NCI-H1436 (cell line): ENCODE measurements at places on chromosomes 3 and 15.

DNA sequence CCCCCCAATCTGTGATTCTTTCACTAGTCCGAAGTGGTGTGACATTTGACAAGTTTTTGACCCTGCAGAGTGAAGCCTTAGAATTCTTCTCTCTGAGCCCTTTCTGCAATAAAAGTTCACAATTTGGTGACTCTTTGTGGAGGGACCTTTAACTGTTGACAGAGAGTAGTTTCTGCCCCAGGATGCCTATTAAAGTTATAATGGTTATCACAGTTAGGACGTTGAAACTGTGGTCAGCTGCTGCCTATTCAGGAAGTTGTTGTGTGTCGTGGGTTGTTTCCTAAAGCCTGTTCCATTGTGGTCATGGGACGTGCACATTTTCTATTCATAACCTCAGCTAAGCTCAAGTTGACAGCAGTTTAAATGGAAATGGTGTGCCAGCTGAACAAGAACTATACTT lies 274.5 kb downstream of the NEK10 start:
- no peak for DNase-seq

- no peak for DNase-seq
These were observed 355.9 kb downstream of the RSL24D1 start for GRCh38 chr15:54840621-54841398.

DNA sequence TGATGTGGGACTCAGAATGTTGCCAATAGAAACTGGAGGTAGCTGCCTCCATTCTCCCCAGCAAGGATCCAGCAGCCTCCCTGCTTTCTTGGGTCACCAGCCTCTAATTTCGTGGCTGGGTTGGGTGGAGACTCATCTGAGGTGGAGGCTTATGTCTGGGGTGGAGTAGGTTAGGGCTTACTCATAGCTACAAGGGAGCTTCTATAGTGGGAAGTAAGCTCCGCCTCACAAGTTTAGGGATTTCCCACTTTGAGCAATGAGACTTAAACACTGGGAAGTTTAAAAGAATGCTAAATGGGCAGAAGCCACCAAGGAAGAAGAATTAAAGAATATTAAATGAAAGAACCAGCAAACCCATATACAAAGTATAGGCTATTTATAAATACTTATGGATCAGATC lies 63.8 kb downstream of the GJD2 start:
- no peak for DNase-seq

GRCh38 chr3:79285380-79285779 lies 482.4 kb downstream of the ROBO1 start:
- DNase-seq: no peak

- no peak for DNase-seq
These were observed 167.9 kb downstream of the DCLK3 start for GRCh38 chr3:36596419-36596818.

- DNase-seq: no peak
These were observed 33.0 kb upstream of the BCL2A1 start for GRCh38 chr15:80003934-80004472.

DNA sequence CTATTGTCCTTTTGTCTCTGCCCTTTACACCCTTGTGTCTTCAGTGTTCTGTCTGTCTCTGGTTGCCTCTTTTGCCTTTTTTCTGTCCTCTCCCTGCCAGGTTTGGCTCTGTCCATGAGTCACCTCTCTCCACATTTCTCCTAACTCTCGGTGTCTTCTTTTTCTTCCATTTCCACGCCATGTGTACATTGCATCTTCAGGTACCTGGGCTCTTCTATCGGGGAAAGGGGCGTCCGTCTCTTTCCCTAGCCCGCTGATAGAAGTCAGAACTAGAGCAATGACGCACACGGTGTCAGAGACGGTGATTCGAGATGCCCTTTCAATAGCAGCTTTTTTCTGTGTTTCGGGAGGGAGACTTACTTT lies 641 bp downstream of the OPA1 start:
- DNase-seq: peak; percentile 6

GRCh38 chr3:136184703-136185102 lies 11.4 kb downstream of the MSL2 start:
- DNase-seq: no peak

DNA sequence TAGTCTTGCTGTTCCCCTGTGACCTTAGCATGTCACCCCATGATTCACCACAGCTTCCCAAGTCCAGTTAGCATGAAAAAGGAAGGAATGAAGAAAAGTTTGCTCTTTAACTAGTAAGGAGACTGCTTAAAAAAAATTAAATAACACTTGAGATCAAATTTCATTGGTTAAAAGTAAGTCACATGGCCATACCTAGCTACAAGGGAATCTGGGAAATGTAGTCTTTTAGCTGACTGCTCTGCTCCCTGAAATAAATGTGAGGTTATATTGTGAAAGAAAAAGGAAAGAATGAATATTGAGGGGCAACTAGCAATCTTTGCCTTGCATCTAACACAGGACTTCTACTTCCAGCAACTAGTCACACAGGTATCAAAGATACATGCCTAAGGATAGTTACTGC lies 84.7 kb upstream of the LRRN1 start:
- no peak for DNase-seq

DNA sequence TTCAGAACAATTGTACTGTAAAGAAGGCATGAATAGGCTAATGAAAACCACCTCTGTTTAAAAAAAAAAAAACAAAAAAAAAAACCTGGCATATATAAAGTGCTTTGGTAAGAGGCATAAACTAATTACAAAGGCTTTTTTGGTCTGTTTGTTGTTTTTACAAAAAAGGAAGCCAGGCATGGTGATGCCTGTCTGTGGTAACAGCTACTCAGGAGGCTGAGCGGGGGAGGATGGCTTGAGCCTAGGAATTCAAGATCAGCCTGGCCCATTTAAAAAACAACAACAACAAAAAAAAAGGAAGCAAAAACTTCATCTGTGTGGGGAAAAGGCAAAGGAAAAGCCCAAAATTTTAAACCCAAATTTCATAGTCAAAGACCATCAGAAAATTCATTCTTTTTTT lies 47.0 kb downstream of the OSBPL10 start:
- no peak for DNase-seq

DNA sequence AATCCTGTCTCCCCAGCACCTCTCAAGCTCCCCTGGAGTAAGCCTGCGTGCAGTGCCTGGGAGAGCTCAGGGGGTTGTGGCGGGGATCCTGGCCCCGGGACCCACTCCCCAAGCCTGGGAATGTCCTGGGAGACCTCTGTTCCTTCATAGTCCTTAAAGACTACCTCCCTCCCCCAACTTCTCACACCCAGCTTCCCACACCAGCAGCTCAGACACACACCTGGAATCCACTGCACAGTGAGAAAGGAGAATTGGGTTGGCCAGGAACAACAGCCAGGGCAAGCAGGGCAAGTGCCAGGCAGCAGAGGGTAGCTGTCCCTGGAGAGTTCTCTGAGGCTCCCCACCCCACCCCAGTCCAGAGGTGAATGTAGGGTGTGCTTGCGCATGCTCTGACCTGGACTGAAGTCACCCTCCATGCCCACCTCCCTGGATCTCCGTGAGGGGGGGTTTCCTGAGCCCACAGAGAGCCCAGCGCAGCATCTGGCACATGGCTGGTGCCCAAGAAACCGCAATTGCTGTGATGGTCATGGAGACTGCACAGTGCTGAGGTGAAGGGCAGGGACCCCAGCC lies 22.2 kb downstream of the PSTPIP1 start:
- no peak for DNase-seq

DNA sequence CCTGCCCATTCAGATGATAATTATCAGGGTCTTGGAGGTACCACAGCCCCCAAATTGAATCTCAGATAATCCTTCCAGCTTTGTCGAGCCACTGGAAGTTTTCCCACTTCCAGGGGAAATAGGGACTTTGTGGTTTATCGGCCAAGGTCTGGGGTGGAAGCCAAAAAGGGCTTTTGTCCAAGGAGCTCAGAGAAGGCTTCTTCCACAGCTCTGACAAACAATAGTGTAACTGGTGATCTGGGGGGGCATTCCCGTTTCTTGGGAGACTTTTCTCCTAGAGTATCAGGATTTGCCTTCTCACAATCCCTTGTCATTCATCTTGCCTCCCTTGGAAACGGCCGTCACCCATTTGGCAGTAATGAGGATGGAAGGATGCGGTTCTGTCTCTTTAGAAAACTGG lies 18.4 kb downstream of the SRGAP3 start:
- DNase-seq: no peak

- DNase-seq: no peak
These were observed 4.3 kb downstream of the DNAJB8 start for GRCh38 chr3:128462341-128462910.

- DNase-seq: no peak
These were observed 31.2 kb upstream of the TOP2B start for GRCh38 chr3:25695731-25696420.

- DNase-seq: no peak
These were observed 39.9 kb upstream of the SLC9A9 start for GRCh38 chr3:143888166-143888565.

- no peak for DNase-seq
These were observed 3.7 kb downstream of the ABTB1 start for GRCh38 chr3:127676456-127676855.

DNA sequence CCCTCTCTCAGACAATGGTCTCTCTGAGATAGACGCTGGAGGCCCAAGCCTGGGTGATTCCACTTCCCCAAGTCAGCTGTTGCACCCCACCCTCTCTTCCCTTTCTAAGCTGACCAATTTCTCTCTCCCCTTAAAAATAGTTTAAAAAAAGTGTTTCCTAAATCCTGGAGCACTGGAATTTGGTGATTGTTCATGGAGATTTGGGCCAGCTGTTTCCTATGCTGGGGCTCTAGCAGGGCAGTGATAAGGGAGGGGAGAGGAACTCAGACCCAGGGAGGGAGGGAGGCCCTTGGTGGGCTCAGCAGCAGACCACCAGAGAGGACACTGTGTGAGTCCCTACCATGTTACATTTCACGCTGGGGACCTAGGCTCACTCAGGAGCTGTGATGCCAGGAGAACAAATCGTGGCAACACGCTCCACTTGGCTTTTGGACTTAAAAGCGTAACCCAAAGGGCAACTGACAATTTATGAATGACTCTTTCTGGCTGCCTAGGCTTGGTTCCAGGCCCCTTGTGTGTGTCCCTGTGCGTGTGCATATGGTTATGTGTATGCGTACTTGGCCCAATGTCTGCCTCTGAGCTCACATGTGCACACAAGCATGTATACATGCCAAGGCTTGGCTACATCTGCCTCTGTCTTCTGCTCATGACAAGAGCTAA lies 59.8 kb upstream of the INSYN1 start:
- DNase-seq: no peak

- DNase-seq: no peak
These were observed 12.9 kb downstream of the WNT5A start for GRCh38 chr3:55474213-55474632.

GRCh38 chr3:107612664-107613084 lies 89.9 kb downstream of the BBX start:
- DNase-seq: no peak

GRCh38 chr3:138726946-138727730 lies 107.6 kb downstream of the PIK3CB start:
- DNase-seq: no peak

GRCh38 chr3:129347458-129347845 lies 68.8 kb downstream of the HMCES start:
- no peak for DNase-seq

DNA sequence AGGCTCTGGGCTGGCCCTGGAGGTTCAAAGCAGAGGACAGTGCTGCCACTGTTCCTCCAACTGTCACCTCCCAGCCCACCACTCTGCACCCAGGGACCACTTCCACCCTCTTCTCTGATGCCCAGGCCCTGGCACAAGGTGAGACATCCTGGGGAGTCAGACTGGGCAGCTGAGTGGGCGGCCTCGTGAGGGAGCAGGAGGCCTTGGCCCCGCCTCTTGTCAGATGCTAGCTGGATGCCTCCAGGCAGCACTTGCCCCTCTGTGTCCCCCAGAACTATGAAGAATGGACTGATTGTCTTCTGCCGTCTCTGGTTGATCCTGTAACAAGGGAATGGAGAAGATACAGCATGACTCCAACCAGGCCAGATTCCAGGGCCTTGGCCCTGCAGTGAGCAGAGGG lies 191.0 kb upstream of the LINGO1 start:
- DNase-seq: no peak

DNA sequence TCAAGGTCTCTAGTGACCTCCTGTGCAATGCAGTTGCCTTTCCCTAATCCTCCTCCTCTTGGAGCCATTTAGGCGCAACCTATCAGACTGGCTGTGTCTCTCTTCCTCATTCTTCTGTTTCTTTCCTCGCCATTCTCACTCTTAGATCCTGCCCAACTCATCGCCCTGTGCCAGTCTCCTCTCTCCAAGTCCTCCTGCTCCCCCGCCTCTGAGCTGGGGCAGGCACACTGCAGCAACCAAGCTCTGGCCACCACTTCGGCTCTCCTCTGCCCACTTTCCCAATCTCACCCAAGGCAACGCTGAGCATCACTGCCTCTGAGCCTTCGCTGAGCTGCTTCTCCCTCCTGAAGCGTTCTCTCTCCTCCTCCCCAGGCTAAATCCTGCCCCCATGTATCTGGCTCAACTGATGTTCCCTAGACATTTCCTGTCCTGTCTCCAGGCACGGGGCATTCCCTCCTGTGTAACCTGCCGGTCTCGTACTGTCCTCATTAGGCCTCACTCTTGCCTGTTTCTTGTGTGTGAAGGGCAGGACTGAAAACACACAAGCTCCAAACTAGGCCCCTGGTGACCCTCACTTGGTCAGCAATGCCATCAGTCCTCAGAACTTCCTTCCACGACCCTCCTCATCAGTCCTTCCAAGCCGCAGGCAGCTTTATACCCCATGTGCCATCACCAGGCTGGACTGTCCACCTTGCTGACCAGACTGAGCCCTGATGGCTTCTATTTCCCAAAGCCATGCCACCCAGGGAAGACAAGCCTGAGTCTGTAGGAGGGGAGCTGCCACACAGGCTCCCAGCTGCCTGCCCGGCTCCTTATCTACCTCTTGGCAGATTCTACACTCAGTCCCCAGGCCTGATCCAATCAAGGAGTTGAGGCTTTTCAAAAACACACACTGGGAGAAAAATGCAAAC lies 85.6 kb downstream of the SEC22A start:
- no peak for DNase-seq

DNA sequence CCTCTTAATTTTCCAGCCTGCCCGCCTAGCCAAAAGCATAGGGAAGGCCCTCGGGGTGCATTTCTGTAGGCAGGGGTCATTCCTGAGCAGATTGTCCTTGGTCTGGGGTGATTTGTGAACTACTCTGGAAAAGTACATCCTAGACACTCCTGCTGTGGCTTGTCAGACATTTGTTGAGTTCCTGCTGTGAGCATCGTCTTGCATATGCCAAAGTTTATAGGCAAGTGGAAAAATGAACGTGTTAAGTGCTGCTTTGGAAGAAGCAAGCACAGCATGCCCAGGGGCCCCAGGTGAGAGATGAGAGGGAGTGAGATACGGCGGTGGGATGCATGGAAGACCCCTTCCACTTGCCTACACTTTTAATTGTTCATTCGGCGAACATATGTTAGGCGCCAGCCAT lies 237.7 kb upstream of the ST8SIA2 start:
- DNase-seq: no peak
